RPMI7951 (cell line): ENCODE measurements at places on chromosomes 5 and 9. TPM values are rescaled to one million over a fixed set of nuclear protein-coding genes. Genes with fewer than 3 reads are reported as not detected.

Gene ADAMTS16
- total RNA-seq: 3.4 and 4.2 TPM in 2 replicates

Gene CFAP77
- 0.29 TPM in 1 of 2 replicates, not detected in the other for total RNA-seq

GRCh38 chr9:114551750-114552685, 35.6 kb upstream of the ATP6V1G1 start:
- peak; percentile 98 for DNase-seq

DNA sequence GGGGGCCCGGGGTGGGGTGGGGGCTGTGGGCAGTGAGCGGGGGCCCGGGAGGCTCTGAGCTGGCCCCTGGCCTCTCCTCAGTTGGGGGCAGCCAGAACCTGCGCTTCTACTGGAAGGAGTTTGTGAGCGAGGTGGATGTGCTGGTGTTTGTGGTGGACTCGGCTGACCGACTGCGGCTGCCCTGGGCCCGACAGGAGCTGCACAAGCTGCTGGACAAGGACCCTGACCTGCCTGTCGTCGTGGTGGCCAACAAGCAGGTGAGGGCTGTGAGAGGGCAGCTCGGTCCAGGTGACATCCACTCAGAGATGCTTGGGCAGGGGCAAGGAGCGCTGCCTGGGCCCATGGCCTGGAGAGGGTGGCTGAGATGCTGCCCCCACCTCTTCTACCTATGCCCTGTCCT, 3.4 kb downstream of the ARL10 start:
- DNase-seq: no peak

DNA sequence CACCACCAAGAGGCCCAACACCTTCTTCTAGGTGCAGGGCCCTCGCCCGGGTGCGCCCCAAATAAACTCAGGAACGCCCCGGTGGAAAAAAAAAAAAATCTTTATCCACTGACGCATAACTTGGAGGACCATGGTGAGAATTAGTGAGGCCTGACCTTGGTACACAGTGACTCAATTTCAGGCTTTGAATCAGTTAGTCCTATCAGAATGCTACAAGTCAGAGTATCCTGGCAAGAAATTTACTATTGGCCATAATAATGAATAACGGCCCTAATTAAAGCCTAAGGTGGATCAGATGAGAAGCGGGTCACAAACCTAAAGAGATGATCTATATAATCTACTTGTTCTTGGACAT, 914.2 kb upstream of the DMAC1 start:
- no peak for DNase-seq

Gene CORO2A
- 1.3 TPM in 2 replicates for total RNA-seq

- DNase-seq: no peak
Measured at GRCh38 chr9:37406603-37407401, 15.7 kb upstream of the GRHPR start.

GRCh38 chr9:134597957-134598883, 43.4 kb upstream of the COL5A1 start:
- DNase-seq: no peak

- no peak for DNase-seq
Measured at GRCh38 chr9:77271023-77271690, 93.8 kb downstream of the VPS13A start.

Gene ADGRV1
- total RNA-seq: 0.49 and 0.84 TPM in 2 replicates

GRCh38 chr9:34988218-34989002, 1.1 kb upstream of the DNAJB5 start:
- DNase-seq: no peak

Gene DMAC1
- total RNA-seq: 9.3 and 12.1 TPM in 2 replicates

- no peak for DNase-seq
Measured at GRCh38 chr9:127058011-127058644, 64.3 kb downstream of the ANGPTL2 start.

DNA sequence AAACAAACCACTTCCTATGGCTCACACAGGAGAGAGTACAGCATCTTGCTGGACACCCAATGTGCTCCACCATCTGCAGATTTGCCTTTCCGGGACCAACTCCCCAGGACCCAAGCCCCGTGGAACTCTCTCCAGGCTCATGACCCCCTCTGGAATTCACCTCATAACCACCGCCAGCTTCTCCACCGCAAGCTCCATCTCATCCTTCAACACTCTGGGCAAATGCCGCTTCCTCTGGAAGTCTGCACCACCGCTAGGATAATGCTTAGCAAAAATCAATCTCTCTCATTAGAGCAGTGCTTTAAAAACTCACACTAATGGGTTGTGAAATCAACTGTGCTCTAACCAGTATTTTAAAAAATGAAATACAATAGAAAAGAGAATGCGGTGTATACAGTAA, 150.0 kb downstream of the COL23A1 start:
- DNase-seq: no peak

- DNase-seq: peak; percentile 3
Measured at GRCh38 chr9:36039696-36040095, 3.0 kb downstream of the RECK start.

- no peak for DNase-seq
Measured at GRCh38 chr5:174325431-174325830, 279.9 kb downstream of the NSG2 start.

GRCh38 chr9:108290839-108291585, 564.8 kb downstream of the ACTL7B start:
- DNase-seq: peak; percentile 64

Gene PRR7
- 13.9 and 20.8 TPM in 2 replicates for total RNA-seq

GRCh38 chr9:37284636-37285035, 137.9 kb upstream of the GRHPR start:
- no peak for DNase-seq

DNA sequence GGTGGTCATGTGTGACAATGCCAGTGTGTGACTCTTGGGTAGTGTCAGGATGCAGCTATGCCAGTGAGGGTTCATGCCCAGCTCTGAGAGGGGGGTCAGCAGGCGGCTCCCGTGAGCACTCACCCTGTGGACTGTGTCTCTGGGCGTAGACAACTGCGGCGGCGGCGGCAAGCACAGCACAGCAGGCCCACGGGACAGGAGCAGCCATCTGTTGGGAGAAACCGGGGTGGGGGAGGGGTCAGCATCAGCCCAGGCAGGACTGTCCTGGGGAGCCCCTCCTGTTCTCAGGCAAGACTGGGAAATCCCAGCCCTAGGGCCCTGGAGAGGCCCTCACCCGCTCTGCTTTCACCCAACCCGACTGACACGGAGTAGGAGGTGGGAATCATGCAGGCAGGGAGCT, 20.8 kb downstream of the CNTFR start:
- DNase-seq: no peak

DNA sequence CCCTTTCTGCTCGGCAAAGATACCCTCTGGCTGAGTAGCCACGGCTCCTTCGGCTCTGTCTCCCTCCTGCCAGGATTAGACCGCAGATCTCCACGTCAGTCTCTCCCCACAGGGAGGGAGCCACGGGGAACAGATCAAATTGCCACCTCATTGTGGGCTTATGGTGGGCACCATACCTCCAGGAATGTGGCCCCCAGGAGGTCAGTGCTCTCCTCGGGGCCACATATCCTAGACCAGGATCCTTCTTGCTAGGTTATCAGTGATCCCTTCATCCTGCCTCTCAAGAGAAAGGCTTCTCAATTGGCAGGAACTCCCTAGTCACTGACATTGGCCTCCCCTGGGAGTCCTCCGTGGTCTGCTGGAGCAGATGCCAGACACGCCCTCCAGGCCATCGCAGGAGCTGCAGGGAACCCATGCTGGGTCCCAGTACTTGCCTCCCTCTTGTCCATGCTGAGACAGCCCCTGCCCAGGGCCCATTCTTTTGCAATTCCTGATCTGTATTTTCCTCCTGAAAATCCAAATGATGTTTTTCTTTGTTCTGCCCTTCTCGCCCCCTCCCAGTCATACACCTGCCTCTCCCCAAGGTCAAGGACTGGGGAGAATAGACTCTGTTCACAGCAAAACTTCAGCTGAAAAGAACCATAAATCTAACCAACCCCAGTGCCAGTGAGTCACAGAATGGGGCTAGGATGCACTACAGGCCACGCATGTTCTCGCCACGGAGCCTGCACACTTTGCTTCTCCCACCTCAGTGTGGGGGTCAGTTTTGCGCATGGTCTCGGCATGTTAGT, 31.6 kb upstream of the ENHO start:
- no peak for DNase-seq

Gene HTR1A
- total RNA-seq: not detected in 2 replicates

DNA sequence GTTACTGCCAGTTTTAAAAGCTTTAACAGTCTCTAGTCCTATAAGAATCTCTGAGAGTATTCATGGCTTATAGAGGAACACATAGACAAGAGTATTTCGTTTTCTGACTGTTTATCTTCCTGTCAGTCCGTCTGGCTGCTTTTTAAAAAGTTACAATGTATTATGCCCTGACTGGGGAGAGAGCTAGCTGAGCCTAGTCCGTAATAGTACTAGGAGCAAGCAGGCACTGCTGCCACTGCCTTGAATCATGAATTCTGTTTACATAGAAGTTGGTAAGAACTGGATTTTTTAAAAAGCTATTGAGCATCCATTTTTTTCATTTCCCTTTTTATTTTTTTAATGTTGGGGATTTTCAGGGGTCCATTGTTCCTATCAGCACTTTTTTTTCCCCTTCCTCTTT, 26.6 kb downstream of the XPA start:
- DNase-seq: no peak

- peak; percentile 48 for DNase-seq
Measured at GRCh38 chr9:125747053-125747764, at the start of gene PBX3. Gene PBX3 (plus strand): TSS chr9:125747373.

DNA sequence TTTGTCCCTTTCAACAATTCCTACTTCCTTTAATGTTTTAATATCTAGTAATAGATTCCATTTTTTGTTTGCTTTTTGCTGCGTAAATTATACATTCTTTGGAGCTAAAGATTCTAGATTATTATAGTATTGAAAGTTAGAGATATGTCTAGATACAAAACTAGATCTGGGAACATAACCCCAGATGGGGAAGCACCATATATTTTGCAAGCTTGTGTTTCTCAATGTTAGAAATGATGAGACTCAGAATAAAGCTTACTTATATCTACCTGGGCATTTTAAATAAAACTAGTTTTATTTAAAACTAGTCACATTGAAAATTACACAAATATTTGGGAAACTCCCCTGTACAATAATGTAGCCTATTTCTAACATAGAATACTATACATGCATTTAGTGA, 32.2 kb downstream of the TRIO start:
- DNase-seq: no peak

Gene FAM78A
- total RNA-seq: 0.24 and 2.0 TPM in 2 replicates

Gene HMMR
- total RNA-seq: 70.5 and 79.3 TPM in 2 replicates

- DNase-seq: peak; percentile 37
Measured at GRCh38 chr5:41707853-41708603, 162.2 kb downstream of the OXCT1 start.

GRCh38 chr9:35481347-35481975, 8.4 kb upstream of the RUSC2 start:
- DNase-seq: peak; percentile 54

DNA sequence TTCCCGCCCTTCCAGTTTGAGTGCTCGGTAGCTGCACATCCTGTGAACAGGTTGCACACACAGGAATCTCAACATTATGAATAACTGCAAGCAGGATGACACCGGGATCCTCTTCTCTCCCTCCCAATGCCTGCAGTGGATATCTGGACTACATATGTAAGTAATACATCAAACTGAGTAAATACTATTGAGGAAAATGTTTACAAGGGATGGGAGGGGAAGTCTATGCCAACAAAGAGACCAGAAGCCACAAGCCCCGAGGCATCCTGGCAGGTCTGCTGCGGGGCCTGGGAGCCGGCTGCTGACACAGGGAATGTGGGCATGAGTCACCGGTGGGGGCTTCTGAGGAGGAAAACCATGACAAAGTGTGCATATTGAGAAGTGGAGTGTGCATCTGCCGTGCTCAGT, 8.6 kb upstream of the ANKRD33B start:
- DNase-seq: peak; percentile 96

DNA sequence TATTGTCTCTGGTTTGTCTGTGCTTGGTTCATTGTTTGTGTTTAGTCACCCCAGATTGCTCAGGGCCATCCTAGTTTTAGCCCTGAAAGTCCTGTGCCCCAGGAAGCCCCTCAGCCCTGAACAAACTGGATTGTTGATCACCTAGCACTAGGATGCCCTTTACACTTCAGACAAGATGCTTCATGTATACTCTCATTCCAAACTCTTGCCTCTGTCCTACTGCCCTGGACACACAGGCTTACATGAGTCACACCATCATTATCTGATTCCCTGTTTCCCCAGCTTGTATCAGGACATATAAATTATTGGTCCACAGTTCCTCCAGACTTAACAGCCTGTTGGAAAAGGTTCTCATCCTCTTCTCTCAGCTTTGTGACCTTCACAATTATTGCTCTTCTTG, 120.1 kb downstream of the BAAT start:
- DNase-seq: no peak

Gene C9orf152
- not detected in 2 replicates for total RNA-seq

DNA sequence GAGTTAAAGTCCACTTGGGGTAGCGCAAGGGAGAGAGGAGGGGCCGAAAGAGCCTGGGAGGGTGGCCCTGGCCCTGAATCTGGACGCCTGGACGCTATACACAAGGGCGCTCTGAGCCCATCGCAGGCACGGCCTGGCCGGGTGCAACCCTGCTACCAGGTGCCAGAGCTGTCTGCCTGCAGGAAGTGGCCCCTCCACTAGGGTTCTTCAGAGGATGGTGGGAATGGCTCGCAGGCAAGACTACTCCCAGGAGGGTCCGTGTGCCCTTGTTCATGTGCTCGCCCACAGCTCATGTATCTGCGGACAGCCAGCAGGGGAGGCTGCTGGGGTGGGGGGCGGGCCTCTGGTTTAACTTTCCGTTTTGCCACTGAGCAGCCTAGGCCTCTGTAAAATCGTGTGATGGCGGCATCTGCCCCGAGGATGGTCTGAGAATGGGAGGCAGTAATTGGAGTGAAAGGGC, 1.4 kb upstream of the NKD2 start:
- no peak for DNase-seq

Gene ACER2
- total RNA-seq: 1.5 and 2.3 TPM in 2 replicates

GRCh38 chr5:68266457-68266856, 50.9 kb downstream of the PIK3R1 start:
- no peak for DNase-seq

DNA sequence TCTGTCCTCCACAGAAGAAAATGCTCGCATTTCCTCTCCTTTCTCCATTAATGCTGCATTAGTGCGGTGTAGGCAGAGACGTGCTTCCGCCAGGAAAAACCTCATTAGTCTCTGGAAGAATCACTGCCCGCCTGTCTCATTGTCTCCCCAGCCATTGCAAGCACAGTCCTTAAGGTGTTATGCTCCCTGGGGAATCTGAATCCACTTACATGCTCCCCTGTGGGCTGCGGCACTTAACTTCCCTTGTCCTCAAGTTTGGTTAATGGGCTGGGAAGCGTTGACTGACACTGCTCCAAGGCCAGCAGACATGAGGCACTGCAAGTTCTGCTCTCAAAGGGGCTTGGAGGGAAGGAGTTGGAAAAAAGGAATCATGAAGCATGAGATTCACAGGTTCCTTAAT, 41.6 kb downstream of the TARS1 start:
- no peak for DNase-seq
